Amygdala (tissue), 56 donors: ENCODE measurements at places on chromosomes 4 and X.

DNA sequence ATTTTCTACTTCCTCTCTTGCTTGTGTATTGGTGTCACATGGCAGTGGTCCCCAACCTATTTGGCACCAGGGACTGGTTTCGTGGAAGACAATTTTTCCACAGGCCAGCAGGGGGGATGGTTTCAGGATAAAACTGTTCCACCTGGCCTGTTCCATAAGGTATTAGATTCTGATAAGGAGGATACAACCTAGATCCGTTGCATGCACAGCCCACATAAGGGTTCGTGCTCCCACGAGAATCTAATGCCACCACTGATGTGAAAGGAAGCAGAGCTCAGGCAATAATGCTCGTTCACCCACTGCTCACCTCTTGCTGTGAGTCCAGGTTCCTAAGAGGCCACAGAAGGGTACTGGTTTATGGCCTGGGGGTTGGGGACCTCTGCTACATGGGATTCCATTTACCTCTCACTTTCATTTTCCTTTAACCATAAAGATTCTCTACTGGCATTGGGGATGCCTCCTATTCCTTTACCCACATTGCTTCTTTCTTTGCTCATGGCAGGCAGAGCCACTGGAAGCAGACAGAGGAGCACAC, 38.1 kb downstream of the SEC31A start:
- DNase-seq, result no peak

- no peak for DNase-seq
These were observed 120.3 kb downstream of the CHRNA9 start for GRCh38 chr4:40455340-40455902.

DNA sequence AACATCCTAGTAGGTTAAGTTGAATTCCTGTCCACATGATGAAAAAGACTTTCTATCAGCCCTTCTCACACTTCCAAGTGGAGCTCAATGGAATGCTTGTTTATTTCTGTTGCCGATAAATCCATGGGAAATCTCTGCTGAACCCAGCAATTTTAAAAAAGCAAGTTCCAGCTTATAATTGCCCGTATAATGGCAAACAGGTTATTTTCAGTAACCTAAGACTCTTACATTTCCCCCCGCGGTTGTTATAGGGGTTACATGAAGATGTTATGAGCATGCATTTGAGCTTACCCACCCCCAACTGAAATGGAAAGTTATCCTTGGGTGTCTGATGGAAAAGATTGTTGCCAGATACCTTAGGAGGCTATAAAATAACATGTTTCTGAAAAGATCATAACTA, 136.2 kb downstream of the PALLD start:
- no peak for DNase-seq

DNA sequence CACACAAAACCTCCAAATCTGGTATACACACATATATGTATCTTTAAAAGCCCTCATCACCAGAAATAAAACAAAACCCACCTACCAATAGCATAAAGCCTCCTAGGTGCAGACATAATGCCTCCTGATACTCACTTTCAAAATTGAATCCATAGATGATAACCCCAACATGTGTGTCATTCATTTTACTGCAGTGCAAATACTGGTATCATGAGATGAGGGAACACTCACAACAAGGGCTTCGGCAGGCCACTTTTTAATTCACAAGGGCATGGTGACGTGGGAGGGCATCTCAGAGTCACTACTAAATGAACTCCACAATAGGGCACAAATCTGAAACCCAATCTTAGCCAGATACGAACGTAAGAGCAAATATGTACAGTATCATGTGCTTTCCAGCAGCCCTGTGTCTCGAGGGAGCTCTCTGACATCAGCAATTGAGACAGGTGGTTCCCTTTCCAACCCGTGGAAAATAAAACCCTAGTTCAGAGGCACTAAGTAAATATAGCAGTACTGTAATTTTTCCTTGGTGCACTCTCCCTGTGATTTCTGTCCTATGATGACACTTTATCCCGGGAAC, 14.1 kb upstream of the PPARGC1A start:
- no peak for DNase-seq

- DNase-seq, result no peak
These were observed 23.5 kb downstream of the NELFA start for GRCh38 chr4:1985294-1985693.
